ENCODE measurements at places on chromosomes 4 and X. TPM values are rescaled to one million over a fixed set of nuclear protein-coding genes. Genes with fewer than 3 reads are reported as not detected.
A peak's percentile ranks its signal among the peaks of the same experiment; 100 is the strongest.

Gene ENPP6
- total RNA-seq, result not detected

DNA sequence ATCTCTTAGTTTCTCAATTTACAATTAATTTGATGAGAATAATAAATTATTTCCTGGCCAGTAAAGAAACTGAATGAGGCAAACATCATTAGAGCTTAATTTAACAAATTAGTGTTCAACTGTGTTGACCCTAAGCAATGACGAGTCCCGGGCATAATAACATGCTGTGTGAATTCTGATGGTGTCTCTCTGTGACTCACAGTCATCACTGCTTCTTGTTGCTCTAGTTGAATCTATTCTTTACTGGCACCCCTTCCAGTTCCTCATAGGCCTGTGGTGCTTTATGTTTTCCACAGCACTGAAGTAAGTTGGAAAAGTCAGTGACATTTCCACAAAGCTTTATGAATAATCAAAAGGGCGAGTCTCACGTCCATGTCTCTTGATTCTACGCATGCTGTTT lies 57.7 kb upstream of the SLC7A11 start:
- DNase-seq, result no peak

Gene TEX13C
- not detected for total RNA-seq

Gene RHOXF2
- not detected for total RNA-seq

GRCh38 chr4:169098054-169098497 lies 88.0 kb upstream of the CBR4 start:
- DNase-seq, result no peak

- no peak for DNase-seq
Observed at GRCh38 chrX:138921031-138921430, 209.5 kb upstream of the FGF13 start.

DNA sequence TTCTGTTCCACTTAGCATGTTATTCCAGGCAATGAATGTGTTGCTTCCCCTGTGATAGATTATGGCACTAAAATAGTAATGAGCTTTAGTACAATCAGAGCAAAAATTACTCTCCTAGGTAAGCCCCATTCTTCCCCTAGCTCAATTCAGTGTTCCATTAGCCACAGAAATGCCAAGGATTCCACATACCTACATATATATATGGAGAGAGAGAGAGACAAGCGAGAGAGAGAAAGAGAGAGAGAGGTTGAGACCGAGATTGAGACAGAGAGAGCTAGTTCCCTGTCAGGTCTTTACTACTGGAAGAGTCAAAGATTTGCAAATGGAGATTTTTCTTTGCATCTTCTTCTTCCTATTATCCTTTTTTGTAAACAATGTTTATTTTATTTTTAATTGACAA lies 8.7 kb downstream of the LIMCH1 start:
- DNase-seq, result no peak

GRCh38 chr4:44988011-44988410 lies 261.7 kb upstream of the GNPDA2 start:
- no peak for DNase-seq

DNA sequence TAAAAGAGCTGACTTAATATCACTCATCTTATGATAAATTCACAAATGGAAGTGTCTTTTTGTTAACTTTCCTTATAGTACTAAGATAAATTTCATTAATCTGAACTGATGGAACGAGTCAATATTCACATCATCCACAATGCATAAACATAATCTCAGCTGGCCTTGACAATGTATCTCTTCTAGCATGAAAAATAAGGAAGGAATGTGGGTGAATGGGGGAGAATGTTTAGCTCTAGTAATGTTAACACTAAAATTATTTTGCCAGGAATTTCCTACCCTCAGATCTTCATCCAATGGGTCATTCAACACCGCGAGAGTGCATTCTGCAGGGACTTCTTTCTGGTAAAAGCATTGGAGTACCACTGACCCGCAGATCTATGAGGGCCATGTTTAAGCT lies 15.8 kb downstream of the TRPC3 start:
- DNase-seq, result no peak

GRCh38 chr4:2797545-2798305 lies 4.8 kb downstream of the SH3BP2 start:
- DNase-seq, result no peak

Gene SSX1
- total RNA-seq, result not detected

DNA sequence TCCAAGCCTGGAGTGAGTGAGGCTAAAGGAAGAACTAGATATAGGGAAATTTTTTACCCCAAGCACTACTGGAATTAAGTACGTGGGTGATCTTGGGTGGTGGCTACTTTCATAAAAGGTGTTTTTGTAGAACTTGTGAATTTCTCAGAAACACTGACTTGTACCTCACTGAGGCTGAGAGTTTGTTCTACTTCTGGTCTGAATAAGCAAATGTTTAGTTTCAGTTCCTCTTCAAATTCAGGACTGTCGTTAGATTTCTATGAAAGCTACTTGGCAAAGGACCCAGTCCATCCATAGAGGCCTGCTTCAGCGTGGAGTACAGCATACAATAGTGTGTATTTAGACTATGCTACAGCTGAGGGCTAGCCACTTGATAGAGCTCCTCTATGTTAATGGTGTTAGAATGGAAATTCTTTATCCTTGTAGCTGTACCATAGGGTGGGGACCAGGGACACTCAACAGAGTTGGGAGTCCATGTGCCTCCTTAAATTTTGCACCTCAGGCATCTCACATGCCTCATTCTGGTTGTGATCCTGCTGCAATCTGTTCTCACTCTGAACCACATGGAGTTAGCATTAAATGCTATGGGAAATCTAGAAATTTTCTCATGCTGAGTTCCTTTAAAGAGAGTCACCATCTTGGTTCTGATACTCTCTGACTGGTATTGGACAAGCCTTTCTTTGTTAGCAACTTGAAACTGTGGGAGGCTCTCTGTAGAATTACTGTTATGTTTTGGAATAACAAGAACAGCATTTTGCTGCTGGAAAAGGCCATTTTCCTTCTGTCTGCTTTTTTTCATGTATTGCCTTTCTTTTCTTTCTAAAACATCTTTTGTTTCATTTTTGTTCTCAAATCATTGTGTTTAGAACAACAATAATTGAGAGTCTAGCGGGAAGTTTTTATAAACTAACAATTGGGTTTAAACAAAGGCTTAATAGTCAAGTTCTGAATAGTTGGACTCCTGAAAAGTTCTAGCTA lies 86.8 kb downstream of the PDGFRA start:
- DNase-seq, result no peak

DNA sequence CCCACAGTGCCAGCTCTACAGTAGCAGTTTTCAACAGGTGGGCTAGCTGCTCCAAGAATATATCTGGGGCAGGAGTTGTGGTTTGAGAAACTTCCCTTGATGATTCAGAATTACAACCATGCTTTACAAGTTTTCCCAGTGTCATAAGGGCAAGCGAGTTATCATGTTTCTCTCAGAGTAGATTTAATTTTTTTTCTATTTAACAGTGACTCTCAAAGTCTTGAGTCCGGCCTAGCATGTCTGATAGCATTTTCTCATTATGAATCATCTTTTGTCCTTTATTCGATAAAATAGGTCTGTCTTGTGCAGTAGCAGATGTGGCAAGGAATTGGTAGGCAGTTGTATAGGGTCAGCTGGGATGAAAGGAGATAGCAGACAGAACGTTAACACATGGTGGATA lies 62.2 kb upstream of the SPANXD start:
- DNase-seq, result no peak

Gene ABCG2
- total RNA-seq, result 0.76 TPM

GRCh38 chr4:168853770-168854169 lies 156.3 kb downstream of the CBR4 start:
- no peak for DNase-seq

Gene CYSLTR1
- total RNA-seq, result not detected

Gene MAP3K15
- total RNA-seq, result not detected

- peak; percentile 26 for DNase-seq
Observed at GRCh38 chrX:108696690-108697089, 39.7 kb downstream of the IRS4 start.

- no peak for DNase-seq
Observed at GRCh38 chrX:69066021-69066757, 99.1 kb downstream of the PJA1 start.

DNA sequence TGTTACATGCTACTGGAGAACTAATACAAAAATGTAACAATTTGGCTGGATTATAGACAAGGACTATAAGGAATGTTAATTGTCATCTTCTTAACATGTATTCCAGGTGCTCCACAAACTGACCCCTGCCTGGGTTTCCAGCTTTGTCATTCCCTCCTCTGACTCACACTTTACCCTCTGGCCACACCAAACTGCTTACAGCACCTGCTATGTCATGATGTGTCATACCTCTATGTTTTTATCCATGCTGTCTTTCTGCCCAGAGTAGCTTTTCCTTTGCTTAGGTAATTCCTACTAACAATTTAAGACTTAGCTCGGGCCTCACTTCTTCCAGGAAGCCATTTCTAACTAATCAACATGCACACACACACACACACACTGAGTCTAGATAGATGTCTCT lies 14.0 kb upstream of the SHROOM4 start:
- peak; percentile 68 for DNase-seq

Gene H2BW2
- total RNA-seq, result not detected

GRCh38 chrX:136353526-136354093 lies 52.8 kb downstream of the ADGRG4 start:
- DNase-seq, result peak; percentile 46

- no peak for DNase-seq
Observed at GRCh38 chrX:2960861-2961515, 31.8 kb upstream of the ARSD start.

Gene MAMLD1
- 4.1 TPM for total RNA-seq

DNA sequence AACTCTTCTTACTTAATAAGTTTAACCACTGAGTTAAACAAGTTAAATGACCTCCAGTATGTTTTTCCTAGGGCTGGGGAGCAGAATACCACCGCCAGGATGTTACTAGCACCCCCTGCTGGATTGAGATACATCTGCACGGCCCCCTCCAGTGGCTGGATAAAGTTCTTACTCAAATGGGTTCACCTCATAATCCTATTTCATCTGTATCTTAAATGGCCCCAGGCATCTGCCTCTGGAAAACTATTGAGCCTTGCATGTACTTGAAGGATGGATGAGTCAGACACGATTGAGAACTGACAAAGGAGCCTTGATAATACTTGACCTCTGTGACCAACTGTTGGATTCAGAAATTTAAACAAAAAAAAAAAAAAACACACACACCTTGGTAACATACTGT lies 61.5 kb upstream of the MMAA start:
- DNase-seq, result peak; percentile 82

DNA sequence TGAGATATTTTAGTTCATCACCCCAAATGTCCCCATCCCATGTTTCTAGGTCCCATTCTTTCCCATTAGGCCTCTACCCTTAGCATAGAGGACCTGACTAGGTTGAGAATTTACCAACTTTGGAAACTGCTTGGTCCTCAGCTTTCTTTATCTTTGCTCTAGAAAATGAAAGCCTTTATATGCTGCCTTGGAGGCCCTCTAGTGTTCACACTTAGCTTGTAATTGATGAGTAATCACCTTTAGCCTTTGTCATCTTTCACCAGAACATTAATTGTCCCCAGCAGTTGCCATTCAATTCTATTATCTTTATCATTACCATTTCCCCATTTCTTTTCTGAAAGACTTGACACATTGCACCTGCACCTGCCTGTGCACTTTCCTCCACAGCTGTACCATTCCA lies 589.2 kb upstream of the NR3C2 start:
- DNase-seq, result peak; percentile 54

All from GM23248 (cell line).